Globus pallidus (tissue), 1 donor: ENCODE measurements at places on chromosomes 16 and 17.

DNA sequence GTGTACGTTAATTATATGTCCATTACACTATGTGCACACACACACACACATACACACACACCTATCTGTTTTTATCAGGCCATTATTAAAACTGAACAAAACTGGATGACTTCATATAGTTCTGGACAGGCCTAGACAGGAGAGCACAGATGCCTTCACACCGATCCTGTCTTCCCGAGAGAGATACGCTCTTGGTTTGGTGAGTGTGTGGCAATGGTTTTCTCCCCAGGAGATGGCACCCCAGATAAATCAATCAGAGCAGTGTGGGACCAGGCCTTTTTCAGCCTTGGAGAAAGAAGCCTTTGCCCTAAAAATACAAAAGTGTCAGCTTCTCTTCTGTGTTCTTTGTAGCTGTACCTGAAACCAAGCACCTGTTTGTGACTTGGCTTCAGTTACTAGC is 83.7 kb downstream of the CPPED1 start:
- peak; percentile 74 for DNase-seq

DNA sequence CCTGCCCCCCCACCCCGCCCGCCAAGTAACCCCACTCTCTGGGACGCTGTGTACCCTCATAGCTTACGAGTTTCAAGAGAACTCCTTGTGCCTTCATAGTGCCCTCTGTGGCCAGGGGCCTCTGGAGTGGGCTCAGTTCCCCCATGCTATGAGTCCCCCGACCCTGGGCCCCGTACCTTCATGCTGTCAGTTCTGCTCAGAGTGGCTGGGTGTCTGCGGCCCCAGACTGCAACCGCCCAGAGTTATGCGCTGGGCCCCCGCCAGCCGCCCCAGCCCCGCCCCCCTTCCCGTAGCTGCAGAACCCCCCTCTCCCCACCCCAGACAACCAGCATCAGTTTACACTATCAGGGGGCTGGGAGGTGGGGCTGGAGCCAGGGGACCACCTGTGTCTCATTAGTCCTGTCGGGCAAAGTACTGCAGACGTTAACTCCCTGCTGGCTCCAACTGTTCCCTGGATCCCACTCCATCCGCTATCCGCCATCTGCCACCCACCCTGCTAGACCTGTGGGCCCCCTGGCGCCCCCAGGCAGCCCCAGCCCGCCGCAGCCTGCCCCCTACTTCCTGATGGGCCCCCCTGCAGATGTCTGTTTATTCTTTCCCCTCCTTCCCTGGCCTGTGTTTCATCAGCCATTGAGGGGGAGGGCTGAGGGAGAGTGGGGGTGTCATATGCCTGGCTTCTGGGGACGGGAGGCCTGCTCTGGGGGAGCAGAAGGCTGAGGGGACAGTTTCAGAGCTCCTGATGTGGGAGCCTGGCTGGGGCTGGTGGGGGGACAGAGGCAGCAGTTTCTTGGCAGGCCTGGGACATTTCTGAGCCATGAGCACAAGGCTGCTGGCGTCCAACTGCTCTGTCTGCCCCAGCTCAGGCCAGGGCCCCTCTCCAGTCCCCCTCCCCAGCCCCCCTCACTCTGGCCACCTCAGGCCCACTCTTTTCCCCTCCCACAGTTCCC is at the start of gene MFAP4:
TSS of gene MFAP4 (minus strand) at position 217 of the 947 bp plus-strand sequence. CDS start at position 182, 35 bp downstream.
- DNase-seq: peak; percentile 66

DNA sequence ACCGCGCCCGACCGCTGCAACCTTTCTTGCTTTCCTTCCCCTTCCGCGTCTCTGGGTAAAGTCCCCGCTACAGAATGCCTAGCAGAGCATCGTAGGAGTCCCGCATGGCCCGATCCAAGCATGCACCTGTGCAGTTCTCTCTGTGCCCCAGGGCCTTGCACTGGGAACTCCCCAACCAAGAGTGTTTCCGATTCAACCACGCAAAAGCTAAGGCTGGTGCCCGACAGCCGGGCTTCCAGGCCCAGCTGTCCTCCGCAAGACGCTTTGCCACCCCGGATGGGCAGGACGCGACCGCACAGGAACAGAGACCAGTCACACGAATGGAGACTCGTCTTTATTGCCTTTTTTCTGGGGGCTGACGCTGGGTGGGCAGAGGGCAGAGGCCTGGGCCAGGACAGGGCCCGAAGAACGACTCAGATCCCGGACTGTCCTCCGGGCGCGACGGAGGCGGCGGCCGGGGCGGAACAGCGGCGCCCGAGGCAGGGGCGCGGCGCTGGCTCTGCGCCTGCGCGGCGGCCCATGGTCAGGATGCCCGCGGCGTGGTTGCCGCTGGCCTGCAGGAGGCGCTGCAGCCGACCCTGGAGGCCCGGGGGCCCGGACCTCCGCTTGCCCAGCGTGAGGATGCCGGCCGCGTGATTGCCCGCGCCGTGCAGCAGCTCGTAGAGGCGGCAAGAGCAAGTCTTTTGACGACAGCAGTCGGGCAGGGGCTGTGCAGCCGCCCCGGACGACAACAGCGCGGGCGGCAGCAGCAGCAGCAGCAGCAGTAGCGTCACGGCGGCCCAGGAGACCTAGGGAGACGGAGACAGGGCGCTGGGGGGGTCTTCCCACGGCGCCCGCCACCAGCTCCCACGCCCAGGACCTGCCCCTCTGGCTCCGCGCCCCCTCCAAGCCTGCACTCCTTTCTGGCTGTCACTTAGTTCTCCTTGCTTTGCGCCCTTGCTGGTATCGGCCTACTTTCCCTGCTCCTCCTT is 1.2 kb downstream of the HCRT start:
- peak; percentile 70 for DNase-seq

- no peak for DNase-seq
Observed at GRCh38 chr16:24539850-24540601, 660 bp downstream of the RBBP6 start.

DNA sequence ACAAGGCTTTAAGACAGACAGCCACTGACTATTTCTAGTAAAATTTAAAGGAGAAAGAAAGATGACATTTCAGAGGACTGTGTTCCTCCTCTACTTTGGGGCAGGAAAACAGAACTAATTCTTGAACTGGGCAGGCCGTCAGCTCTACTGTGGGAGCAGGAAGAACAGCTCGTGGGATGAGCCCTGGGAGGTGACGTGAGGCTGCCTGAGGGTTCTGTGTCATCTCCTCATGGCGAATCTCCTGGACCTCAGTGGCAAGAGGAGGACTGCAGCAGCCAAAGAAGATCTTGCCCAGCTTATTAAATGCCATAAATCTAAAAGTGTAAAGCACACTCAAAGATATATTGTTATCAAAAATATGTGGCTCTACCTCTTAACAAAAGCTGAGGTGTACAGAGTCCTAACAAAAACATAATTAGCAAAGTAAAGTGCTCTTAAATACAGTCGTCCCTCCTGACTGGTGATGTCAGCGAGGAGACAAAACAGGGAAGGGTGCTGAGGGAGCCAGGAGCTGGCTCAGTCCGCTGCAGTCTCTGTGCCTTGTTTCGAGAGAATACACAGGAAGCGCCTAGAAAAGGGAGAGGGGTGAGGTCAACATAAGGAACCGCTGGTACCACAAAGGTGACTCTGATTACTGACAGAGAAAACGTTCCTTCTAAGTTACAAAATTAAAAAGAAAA is 58.0 kb downstream of the CREBBP start:
- DNase-seq: no peak

DNA sequence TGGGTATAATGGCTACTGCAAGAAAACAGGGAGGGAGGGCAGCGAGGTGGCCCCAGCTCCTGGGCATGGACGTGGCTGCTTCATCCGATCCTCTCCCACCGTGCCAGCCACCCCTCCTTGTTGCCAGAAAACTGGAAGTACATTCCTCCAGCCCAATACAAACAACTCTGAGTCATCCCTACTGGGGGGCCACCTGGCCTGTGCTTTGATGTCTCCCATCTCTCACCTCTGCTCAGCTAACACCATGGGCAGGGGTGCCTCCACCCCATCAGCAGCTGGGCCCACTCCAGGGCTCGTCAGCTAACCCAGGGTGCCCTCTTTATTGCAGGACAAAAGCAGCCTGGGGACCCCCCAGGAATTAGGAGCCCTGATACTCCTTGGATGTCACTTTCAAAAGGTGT is 2.0 kb downstream of the RHBDF2 start:
- DNase-seq: no peak

GRCh38 chr16:81814751-81815428 is 35.8 kb downstream of the PLCG2 start:
- DNase-seq: no peak

DNA sequence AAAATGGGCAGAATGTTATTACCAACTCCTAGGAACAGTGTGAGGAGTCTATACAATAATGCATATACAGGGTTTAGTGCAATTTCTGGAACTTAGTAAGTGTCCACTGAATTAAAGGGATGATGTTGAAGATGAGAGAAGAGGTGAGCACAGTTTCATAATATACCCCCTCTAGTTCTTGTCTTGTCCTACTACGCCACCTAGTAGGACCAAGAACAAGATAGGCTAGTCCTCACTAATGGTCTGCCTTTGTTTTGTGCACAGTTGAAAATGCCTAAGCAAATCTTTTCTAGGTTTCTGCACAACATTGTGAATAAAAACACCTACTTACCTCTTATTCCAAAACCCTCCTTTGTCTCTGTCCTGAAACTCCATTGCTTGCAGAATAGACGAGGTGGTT is 670.2 kb downstream of the CDH8 start:
- DNase-seq: no peak
